ENCODE measurements at places on chromosomes 3 and 15.

DNA sequence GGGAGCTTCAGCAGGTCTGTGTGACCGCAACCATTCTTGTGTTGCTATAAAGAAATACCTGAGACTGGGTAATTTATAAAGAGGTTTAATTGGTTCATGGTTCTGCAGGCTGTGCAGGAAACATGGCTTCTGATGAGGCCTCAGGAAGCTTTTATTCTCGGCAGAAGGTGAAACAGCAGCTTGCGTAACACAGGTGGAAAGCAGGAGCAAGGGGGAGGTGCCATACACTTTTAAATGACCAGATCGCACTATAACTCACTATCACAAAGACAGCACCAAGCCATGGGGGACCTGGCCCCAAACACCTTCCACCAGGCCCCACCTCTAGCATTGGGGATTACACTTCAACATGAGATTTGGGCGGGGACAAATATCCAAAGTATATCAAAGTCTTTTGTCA lies 8.3 kb upstream of the CIB2 start:
- H3K36me3 ChIP-seq, result no peaks in the 10 kb centered on the region
- no peak overlapping the region for H3K4me3 ChIP-seq
- DNase-seq, result no peak
- H3K4me1 ChIP-seq, result no peaks in the 10 kb centered on the region
- H3K27ac ChIP-seq, result no peak overlapping the region

- no peak overlapping the region for H3K27ac ChIP-seq
- H3K27me3 ChIP-seq, result no peaks in the 10 kb centered on the region
- no peaks in the 10 kb centered on the region for H3K36me3 ChIP-seq
- no peaks in the 10 kb centered on the region for H3K4me1 ChIP-seq
These were observed 167.5 kb upstream of the IGF1R start for GRCh38 chr15:98480844-98481243.

- no peak overlapping the region for H3K4me3 ChIP-seq
- no peak overlapping the region for H3K27ac ChIP-seq
- H3K36me3 ChIP-seq, result no peaks in the 10 kb centered on the region
- no peak for DNase-seq
These were observed 31.9 kb downstream of the SLMAP start for GRCh38 chr3:57787867-57788623.

- H3K36me3 ChIP-seq, result no peaks in the 10 kb centered on the region
- H3K4me3 ChIP-seq, result no peak overlapping the region
- DNase-seq, result no peak
- no peaks in the 10 kb centered on the region for H3K27me3 ChIP-seq
- no peaks in the 10 kb centered on the region for H3K4me1 ChIP-seq
These were observed 158.9 kb downstream of the TAFA4 start for GRCh38 chr3:68773401-68773800.

DNA sequence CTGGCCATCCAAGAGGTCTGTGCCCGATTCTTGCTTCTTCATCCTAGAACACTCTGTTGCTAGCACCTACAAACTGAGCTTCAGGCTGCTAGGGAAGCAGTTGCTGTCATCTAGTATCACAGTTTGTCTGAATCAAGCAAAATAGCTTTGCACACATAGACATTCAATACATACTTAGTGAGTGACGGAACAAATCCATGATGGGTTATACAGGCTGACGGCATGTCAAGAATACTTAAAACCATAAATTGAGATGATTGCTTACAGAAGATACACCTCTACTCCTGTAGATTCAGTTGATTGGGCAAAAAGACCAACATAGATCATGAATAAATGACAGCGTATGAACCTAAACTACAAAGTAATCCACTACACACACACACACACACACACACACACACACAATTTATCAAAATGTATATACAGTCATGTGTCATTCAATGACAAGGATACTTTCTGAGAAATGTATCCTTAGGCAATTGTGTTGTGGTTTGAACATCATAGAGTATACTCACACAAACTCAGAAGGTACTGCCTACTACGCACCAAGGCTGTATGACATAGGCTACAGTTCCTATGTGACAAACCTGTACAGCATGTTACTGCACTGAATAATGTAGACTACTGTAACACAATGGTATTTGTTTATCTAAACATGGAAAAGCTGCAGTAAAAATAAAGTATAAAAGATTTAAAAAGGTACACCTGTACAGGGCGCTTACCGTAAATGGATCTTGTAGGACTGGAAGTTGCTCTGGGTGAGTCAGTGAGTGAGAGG lies 14.4 kb upstream of the HEG1 start:
- no peak for DNase-seq
- H3K27ac ChIP-seq, result no peak overlapping the region
- no peaks in the 10 kb centered on the region for H3K27me3 ChIP-seq
- H3K36me3 ChIP-seq, result 0 out of 2 replicates have a peak, but pooled peaks cover 2% of the 10 kb centered on the region

GRCh38 chr3:136658946-136659682 lies 93.1 kb downstream of the STAG1 start:
- no peaks in the 10 kb centered on the region for H3K27me3 ChIP-seq
- H3K27ac ChIP-seq, result no peak overlapping the region
- H3K4me3 ChIP-seq, result no peak overlapping the region
- no peaks in the 10 kb centered on the region for H3K36me3 ChIP-seq
- H3K4me1 ChIP-seq, result no peaks in the 10 kb centered on the region

DNA sequence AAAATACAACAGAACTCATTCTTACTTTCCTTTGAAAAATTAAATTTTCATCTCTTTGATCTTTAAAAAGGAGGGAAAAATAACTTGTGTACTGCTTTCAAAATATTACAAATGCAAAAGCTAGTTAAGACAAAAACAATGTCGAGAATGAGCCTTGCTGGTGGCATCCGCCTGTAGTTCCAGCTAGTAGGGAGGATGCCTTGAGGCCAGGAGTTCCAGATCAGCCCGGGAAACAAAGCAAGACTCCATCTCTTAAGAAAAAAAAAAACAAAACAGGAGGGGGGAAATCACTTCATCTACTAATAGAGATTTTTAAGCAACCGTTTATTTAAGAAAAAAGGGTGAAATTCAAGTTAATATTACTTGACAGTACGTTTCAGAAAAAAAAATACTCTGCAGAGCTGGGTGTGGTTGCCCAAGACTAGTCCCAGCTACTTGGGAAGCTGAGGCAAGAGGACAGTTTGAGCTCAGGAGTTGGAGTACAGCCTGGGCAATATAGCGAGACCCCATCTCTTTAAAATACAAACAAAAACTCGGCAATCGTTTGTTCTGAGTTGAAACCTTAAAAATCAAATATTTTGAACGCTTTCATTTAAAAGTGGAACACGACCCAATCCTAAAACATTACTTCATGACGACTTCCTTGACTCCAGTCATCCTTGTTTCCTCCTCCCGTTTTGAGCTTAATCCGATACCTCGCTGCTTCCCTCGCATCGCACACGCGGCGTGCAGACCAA lies 1.2 kb downstream of the KPNA1 start:
- no peak for DNase-seq
- H3K36me3 ChIP-seq, result no peaks in the 10 kb centered on the region
- H3K4me1 ChIP-seq, result peaks cover 18% of the 10 kb centered on the region
- peak overlapping the region; percentile 96 for H3K4me3 ChIP-seq
- no peaks in the 10 kb centered on the region for H3K27me3 ChIP-seq
- peak overlapping the region; percentile 71 for H3K27ac ChIP-seq

DNA sequence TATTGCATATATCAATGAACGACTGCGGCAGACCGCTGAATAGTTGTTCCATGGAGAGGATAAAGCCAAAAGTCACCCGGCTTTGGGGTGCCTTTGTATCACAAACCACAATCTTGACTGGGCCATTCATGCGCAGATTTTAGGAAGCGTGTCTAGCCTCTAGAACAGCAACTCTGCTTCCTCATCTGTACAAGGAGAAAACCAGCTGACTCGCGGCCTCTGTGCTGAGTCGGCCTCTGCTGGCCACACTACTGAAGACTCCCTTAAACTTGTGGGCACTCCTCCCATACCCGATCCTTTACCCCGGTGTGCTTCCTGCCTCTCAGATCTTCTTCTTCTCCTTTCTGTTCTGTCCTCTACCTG lies 872 bp downstream of the DLEC1 start:
- DNase-seq, result peak; percentile 63
- H3K27me3 ChIP-seq, result no peaks in the 10 kb centered on the region
- H3K36me3 ChIP-seq, result no peaks in the 10 kb centered on the region

DNA sequence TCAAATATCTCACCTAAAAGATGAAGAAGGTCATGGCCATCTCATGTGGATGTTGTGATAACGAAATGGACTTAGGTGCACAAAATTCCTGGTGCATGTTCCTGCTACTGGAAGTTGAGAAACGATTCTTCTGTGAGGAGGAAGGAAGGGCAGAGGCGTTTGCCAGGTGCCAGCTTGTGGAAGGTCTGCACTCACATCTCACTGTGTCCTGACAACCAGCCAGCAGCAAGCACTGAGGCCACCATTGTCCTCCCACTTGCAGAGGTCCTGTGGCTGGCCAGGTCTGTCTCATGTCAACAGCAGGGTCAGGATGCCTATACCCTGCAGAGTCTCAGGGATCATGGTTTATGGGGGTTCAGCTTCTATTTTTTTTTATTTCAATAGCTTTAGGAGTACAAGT lies 3.7 kb downstream of the FAM240A start:
- H3K27ac ChIP-seq, result no peak overlapping the region
- no peaks in the 10 kb centered on the region for H3K4me1 ChIP-seq
- no peak overlapping the region for H3K4me3 ChIP-seq
- no peaks in the 10 kb centered on the region for H3K27me3 ChIP-seq

DNA sequence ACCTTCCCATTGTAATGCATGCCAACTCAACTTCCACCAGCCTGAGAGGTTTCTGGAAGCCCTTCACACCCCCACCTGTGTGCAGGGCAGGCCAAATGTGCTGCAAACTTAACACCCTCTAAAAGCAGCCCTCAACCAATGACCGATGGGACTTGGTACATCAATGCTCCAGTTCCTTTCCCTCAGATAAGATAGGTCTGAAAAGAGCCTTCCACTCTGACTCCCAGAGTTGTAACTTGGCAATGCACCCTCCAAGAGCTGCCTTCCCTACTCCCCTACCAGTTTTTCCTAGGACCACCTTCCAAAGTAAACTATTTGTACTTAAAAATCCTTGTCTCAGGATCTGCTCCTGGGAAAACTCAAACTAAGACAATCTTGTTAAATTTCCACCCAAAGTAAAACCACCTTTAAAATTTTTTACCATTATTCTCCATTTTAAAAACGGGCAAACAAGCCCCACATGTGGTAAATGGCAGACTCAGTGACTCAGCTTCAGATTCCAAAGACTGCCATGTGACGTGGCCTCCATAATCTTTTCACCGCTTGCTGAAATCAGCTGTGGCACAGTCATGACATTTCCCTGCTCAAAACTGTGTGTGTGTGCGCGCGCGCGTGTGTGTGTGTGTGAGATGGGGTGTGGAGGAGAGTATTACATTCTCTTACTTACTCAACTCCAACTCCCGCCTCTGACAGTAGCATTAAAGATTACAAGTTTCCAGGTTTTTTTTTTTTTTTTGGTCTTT lies 17.2 kb downstream of the RASGRP1 start:
- H3K27me3 ChIP-seq, result no peaks in the 10 kb centered on the region
- peaks cover 7% of the 10 kb centered on the region for H3K4me1 ChIP-seq
- no peaks in the 10 kb centered on the region for H3K36me3 ChIP-seq
- no peak overlapping the region for H3K4me3 ChIP-seq
- H3K27ac ChIP-seq, result no peak overlapping the region
- DNase-seq, result no peak

DNA sequence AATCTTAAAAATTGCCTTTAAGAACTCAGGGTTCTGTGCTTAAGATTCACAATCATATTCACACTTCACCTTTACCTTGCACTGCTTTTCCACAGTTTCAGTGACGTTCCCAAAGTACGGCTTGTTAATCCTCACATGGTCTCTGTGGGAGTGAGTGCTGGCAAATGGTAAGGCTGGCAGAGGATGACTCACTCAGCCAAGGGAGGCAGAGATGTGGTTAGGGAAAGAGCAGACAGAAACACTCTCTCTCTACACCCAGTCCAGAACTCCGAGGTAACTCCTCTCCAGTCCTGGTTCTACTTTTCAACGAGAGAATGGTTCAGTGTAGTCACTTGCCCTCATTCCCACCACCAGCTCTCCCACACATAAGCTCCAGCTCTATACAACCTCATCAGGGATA lies 33.1 kb downstream of the RASGRP1 start:
- no peaks in the 10 kb centered on the region for H3K4me1 ChIP-seq
- no peaks in the 10 kb centered on the region for H3K36me3 ChIP-seq
- no peaks in the 10 kb centered on the region for H3K27me3 ChIP-seq

- H3K36me3 ChIP-seq, result no peaks in the 10 kb centered on the region
- DNase-seq, result no peak
- H3K4me3 ChIP-seq, result no peak overlapping the region
- H3K4me1 ChIP-seq, result peaks cover 22% of the 10 kb centered on the region
- no peaks in the 10 kb centered on the region for H3K27me3 ChIP-seq
- H3K27ac ChIP-seq, result peak overlapping the region; percentile 71
These were observed 28.3 kb upstream of the NUDT16 start for GRCh38 chr3:131353016-131353877.

GRCh38 chr15:33910741-33911140 lies 57.6 kb upstream of the CHRM5 start:
- H3K4me3 ChIP-seq, result no peak overlapping the region
- H3K4me1 ChIP-seq, result no peaks in the 10 kb centered on the region
- no peak overlapping the region for H3K27ac ChIP-seq
- no peaks in the 10 kb centered on the region for H3K27me3 ChIP-seq
- no peaks in the 10 kb centered on the region for H3K36me3 ChIP-seq

GRCh38 chr15:52005748-52006701 lies 13.0 kb upstream of the MAPK6 start:
- H3K27ac ChIP-seq, result no peak overlapping the region
- no peak overlapping the region for H3K4me3 ChIP-seq
- H3K27me3 ChIP-seq, result no peaks in the 10 kb centered on the region
- H3K36me3 ChIP-seq, result no peaks in the 10 kb centered on the region
- no peak for DNase-seq
- H3K4me1 ChIP-seq, result no peaks in the 10 kb centered on the region

DNA sequence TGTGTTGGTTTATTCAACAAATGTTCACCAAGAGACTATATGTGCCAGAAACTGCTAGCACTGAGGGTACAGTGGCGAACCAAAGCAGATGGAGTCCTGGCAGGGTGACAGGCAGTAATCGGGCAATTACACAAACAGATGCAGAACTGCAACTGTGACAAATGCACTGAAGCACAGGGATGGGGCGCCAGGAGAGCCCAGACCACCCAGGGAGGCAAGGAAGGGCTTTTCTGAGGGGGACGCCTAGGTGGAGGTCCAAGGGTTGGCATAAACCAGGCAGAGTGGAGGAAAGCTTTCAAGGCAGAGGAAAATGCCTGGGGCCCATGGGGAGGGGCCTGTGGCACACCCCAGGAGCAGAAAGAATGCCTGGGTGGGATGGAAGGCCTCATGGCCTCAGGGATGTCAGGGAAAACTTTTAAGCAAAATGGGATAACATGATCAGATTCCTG lies 5.5 kb downstream of the DIS3L start:
- H3K27me3 ChIP-seq, result no peaks in the 10 kb centered on the region
- no peak overlapping the region for H3K27ac ChIP-seq
- no peak overlapping the region for H3K4me3 ChIP-seq
- no peak for DNase-seq
- no peaks in the 10 kb centered on the region for H3K36me3 ChIP-seq
